ENCODE measurements at places on chromosomes 2 and 18. TPM values are rescaled to one million over a fixed set of nuclear protein-coding genes. Genes with fewer than 3 reads are reported as not detected.

DNA sequence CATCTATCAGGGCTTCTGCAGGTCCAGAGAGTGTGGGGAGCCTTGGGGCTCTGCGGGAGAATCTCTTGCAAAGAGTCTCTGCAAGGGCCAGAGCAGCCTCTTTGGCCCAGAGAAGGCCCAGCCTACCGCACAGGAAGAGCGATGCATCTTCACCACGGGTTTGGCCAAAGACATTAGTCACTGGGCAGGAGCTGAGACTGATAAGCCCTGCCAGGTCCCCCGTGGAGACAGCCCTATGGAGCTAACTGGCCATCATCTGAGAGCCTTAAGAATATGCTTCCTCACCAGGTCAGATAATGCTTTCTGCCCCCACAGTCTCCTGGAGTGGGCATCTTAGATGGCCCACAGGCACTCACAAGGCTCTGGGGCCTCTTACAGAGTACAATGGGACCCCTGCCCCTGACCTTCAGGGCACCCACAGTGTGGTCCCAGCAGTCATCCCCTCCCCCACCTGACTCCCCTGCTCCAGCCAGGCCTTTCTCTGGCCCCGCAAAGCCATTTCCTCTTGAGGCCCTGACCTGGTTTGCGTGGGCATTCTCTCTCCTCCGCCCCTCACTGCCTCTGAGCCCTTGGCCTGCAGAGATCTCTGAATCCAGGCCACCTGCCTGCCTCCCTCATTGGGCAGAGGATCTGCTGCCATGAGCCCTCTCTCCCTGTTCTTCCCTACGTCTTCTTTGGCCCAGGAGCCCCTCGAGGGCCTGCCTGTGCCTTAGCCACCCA lies 31.9 kb upstream of the MAPRE3 start:
- peaks cover 23% of the 10 kb centered on the region for H3K27me3 ChIP-seq
- H3K36me3 ChIP-seq: no peaks in the 10 kb centered on the region
- no peak for DNase-seq
- no peak overlapping the region for H3K4me3 ChIP-seq
- H3K27ac ChIP-seq: no peak overlapping the region
- H3K4me1 ChIP-seq: no peaks in the 10 kb centered on the region

DNA sequence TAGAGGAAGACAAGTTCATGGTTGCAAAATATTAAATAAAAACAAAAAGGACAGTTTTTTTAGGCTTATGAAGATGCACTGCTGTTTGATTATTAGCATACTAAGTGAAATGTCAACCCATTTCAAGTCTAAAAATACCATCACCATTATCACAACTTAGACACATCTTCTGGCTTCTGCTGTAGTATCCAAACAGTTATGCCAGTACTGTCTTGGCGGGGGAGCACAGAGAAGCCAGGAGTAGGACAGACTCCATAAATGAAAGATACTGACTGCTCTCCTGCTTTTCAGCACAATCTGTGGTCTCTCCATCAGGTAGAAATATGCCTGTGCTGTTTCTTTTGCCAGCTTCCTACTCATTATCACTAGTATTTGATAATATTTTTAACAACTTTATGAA lies 179.2 kb upstream of the DSEL start:
- H3K4me1 ChIP-seq: no peaks in the 10 kb centered on the region
- no peaks in the 10 kb centered on the region for H3K27me3 ChIP-seq
- H3K36me3 ChIP-seq: no peaks in the 10 kb centered on the region
- no peak overlapping the region for H3K4me3 ChIP-seq

DNA sequence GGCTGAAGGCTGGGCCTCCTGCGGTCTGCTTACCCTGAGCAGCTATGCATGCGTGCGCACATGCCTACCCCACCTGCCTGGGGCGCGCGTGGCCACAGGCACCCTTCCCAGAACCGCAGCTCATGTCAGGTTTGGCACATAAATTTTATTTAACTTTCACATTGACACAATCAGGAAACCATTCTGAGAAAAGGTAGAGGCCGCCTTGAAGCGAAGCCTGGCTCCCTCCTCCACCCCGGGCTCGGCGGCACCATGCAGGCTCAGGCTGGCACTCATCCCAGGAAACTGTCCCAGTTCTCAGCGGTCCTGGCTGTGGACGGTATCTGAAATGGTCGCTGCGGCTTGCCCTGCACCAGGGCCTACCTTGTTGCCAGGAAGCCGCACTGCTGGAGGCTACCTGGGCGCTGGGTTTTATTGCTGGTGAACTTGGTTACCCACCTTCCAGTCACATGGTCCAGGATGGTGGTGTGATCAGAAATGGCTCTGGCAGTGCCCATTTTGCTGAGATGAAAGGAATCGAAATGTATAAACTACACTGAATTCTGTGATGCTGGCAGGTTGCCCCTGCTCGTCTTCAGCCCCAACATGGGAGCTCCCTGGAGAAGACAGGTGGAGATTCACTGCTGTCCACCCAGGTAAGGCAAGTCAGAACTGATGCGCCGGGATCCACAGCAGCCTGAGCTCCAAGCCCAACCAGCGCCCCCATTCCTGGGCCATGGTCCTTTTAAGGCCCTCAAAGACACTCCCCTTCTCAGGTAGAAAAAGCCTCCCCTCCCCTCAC lies 25.5 kb downstream of the CHST10 start:
- H3K36me3 ChIP-seq: peaks cover 30% of the 10 kb centered on the region
- H3K4me3 ChIP-seq: no peak overlapping the region
- no peaks in the 10 kb centered on the region for H3K27me3 ChIP-seq
- H3K27ac ChIP-seq: no peak overlapping the region
- H3K4me1 ChIP-seq: no peaks in the 10 kb centered on the region

- no peaks in the 10 kb centered on the region for H3K27me3 ChIP-seq
- H3K4me1 ChIP-seq: no peaks in the 10 kb centered on the region
- no peak for DNase-seq
Measured at GRCh38 chr2:158644139-158644538, 151.0 kb upstream of the DAPL1 start.

DNA sequence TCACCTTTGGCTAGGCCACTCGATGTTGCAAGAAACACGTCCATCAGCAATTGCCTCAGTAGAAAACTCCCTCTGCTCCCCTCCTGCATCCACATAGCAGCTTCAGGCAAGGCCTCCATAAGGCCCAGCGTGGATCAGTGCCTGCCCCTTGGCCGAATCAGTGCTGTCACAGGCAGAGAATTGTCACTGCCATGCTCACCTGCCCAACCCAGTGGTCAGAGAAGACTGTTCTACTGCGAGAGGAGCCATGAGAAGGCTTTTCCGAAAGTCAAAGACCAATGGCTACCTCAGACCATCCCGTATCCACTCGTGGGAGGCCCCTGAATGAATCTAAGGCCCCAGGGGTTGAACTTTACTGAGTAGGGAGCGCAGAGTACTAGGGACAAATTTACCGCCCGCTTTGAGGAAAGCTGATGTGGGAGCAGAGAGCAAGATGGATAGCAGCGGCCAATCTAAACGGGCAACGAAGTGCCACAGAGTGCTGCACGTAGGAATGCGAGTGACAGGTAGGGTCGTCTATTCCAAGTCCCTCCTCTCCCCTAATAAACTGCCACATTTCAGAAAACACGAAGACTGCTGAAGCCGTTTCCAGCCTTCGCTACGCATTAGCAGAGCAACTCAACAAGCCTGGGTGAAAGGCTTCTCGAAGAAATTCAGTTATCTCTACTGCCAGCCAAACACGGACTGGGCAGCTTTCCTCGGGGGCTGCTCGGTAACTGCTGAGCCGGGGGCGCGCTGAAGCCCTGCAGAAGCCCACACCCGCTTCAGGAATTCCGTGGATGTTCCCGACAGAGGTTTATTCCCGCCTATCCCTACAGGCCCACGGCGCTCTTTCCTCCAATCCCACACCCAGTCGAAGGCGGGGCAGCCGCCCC lies 968 bp upstream of the RALBP1 start:
- H3K27me3 ChIP-seq: no peaks in the 10 kb centered on the region
- no peak for DNase-seq
- peaks cover 13% of the 10 kb centered on the region for H3K36me3 ChIP-seq
- H3K4me3 ChIP-seq: peak overlapping the region; percentile 53

- no peak for DNase-seq
- peaks cover 11% of the 10 kb centered on the region for H3K4me1 ChIP-seq
- H3K36me3 ChIP-seq: no peaks in the 10 kb centered on the region
- no peaks in the 10 kb centered on the region for H3K27me3 ChIP-seq
Measured at GRCh38 chr2:12428786-12429185, 287.9 kb upstream of the TRIB2 start.

DNA sequence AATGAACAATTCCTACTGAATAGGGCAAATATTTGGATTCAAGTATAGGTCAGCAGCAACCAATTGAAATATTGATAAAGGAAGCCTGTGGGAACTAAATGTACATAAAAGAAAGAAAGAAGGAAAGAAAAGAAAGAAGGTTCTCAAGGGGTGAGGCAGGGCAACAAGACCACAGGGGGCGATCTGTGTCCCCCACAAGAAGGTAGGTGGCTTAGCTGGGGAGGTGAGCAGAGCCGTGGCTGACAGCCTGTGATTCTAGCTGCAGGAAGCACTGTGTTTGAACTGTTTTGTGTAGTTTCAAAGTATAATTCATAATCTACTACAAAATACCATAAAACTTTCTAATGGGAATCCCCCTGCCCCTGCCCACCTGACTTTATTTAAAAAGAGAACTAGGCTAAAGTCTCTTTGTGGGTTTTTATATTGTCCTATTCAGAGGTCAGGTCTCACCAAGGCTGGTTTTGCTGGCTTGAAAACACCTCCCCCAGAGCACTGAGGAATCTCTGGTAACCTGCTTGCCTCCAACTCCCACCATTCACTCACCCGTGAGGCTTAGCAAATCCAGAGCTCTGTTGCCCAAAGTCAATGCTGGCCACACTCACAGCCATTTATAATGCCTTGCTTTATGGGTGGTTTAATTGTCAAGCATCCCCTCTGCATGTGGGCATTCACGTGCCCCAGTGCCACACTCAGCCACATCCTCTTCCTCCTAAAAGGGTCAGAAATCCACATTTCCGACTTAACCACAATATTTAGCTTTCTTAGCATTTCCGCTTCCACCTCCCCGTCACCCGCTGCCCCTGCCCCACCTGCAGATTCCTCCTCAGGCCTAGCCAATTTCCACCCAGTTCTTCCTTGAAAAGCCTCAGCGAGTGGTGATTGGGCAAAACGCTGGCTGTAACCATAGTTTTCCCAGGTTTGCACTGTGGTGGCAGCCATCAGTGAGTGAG lies 36.4 kb upstream of the LMAN1 start:
- H3K27ac ChIP-seq: no peak overlapping the region
- no peaks in the 10 kb centered on the region for H3K4me1 ChIP-seq
- DNase-seq: no peak

DNA sequence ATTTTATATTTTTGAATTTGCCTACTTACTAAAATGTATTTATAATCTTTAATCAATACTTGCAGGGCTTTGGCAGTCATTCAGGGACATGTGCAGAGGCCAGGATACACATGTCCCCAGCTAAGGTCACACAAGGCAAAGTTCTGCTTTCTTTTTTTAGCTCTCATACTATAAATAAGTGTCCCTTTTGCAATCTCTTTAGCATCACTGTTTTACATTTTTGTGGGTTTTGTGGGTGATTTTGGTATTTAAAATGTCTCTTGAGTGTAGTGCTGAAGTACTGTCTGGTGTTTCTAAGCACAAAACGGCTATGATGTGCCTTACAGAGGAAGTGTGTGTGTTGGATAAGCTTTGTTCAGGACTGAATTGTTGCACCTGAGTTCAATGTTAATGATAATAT lies 309.0 kb upstream of the GULP1 start:
- no peak for DNase-seq
- no peaks in the 10 kb centered on the region for H3K36me3 ChIP-seq
- no peaks in the 10 kb centered on the region for H3K27me3 ChIP-seq
- peaks cover 7% of the 10 kb centered on the region for H3K4me1 ChIP-seq

- no peaks in the 10 kb centered on the region for H3K27me3 ChIP-seq
- no peak for DNase-seq
- no peaks in the 10 kb centered on the region for H3K36me3 ChIP-seq
- H3K4me3 ChIP-seq: no peak overlapping the region
Measured at GRCh38 chr2:129068543-129068942, 749.9 kb upstream of the HS6ST1 start.

DNA sequence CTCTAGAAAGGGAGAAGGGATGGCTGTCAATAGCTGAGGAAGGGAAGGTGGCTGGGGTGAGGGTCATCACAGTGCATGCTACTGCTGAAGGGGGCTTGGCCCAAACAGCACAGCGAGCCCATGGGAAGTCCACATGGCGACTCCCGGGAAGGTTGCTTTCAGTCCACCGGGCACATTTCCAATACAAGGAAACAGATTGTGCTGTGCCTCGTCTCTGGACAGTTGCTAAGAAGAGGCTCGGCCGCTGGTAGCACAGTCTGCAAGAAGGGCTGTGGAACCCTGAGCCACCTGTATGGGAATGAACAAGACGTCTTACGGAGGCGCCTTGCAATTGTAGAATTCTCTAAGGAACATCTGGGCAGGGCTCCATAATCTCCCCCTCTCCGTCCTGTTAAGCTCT lies 123.1 kb downstream of the CELF4 start:
- H3K27me3 ChIP-seq: peaks cover 17% of the 10 kb centered on the region
- no peak for DNase-seq
- no peaks in the 10 kb centered on the region for H3K36me3 ChIP-seq
- no peaks in the 10 kb centered on the region for H3K4me1 ChIP-seq

GRCh38 chr2:37020212-37020886 lies 54.0 kb upstream of the STRN start:
- H3K36me3 ChIP-seq: no peaks in the 10 kb centered on the region
- peaks cover 5% of the 10 kb centered on the region for H3K4me1 ChIP-seq
- DNase-seq: no peak
- H3K4me3 ChIP-seq: no peak overlapping the region
- no peaks in the 10 kb centered on the region for H3K27me3 ChIP-seq

EIPR1 gene
- 21.2 TPM for polyA plus RNA-seq

PARD3B gene
- 18.5 TPM for polyA plus RNA-seq

L3MBTL4 gene
- 6.7 TPM for polyA plus RNA-seq

AFF3 gene
- polyA plus RNA-seq: 21.7 TPM

RGPD3 gene
- 0.47 TPM for polyA plus RNA-seq

IL36A gene
- polyA plus RNA-seq: not detected

RAMP1 gene
- 8.1 TPM for polyA plus RNA-seq

NAT8 gene
- 1.2 TPM for polyA plus RNA-seq

All from left lung (tissue), 14 donors.